ENCODE measurements at places on chromosomes 16 and 17.

GRCh38 chr16:76114681-76115080, 162.5 kb upstream of the CNTNAP4 start:
- no peaks in the 10 kb centered on the region for H3K36me3 ChIP-seq
- no peaks in the 10 kb centered on the region for H3K4me1 ChIP-seq
- H3K4me3 ChIP-seq: no peak overlapping the region
- no peak for DNase-seq
- H3K27ac ChIP-seq: no peak overlapping the region

DNA sequence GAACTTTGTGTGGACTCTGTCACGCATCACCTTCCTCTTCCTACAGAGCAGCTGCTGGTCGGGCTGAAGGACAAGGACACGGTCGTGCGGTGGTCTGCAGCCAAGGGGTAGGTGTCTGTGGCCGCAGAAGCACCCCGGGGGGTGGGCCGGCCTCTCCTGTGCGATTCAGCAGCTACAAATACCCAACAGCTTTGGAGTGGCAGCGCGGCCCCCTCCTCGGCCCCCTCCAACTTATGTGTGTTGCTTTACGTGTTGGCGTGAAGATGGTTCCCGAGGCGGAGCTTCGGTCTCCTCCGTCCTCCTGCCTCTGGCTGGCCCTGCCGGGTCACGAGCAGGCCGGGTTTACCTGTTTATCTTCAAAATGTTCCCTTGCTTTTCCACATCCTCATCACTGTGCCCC, 32.3 kb downstream of the ZNF750 start:
- no peaks in the 10 kb centered on the region for H3K27me3 ChIP-seq
- DNase-seq: no peak
- no peaks in the 10 kb centered on the region for H3K4me1 ChIP-seq
- no peak overlapping the region for H3K4me3 ChIP-seq
- H3K36me3 ChIP-seq: peaks cover 4% of the 10 kb centered on the region

DNA sequence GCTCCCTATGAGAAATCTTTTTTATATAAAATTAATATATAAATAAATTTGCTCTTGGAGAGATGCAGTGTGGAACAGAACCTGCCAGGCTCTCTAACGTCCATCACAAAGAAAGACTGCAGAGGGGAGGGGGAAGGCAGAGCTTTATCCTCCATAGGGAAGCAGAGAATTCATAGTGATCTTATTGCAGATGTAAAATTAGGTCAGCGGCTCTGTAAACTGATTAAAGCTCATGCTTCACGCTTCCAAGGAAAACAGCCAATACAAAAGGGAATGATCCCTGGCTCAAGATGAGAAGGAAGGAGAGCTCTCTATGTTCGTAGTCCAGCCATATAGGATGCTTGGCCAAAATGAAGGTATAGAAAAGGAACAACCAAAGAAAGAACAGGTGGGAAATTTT, 532.3 kb upstream of the PSMD7 start:
- H3K27me3 ChIP-seq: no peaks in the 10 kb centered on the region
- H3K27ac ChIP-seq: no peak overlapping the region
- no peaks in the 10 kb centered on the region for H3K36me3 ChIP-seq
- H3K4me1 ChIP-seq: no peaks in the 10 kb centered on the region

GRCh38 chr16:26344240-26344776, 652.5 kb downstream of the HS3ST4 start:
- H3K27me3 ChIP-seq: no peaks in the 10 kb centered on the region
- H3K4me3 ChIP-seq: no peak overlapping the region
- H3K4me1 ChIP-seq: no peaks in the 10 kb centered on the region
- H3K36me3 ChIP-seq: no peaks in the 10 kb centered on the region

- H3K27ac ChIP-seq: no peak overlapping the region
- no peak overlapping the region for H3K4me3 ChIP-seq
- H3K4me1 ChIP-seq: peaks cover 40% of the 10 kb centered on the region
- H3K27me3 ChIP-seq: no peaks in the 10 kb centered on the region
- DNase-seq: no peak
Measured at GRCh38 chr16:67054901-67055300, 26.0 kb downstream of the CBFB start.

DNA sequence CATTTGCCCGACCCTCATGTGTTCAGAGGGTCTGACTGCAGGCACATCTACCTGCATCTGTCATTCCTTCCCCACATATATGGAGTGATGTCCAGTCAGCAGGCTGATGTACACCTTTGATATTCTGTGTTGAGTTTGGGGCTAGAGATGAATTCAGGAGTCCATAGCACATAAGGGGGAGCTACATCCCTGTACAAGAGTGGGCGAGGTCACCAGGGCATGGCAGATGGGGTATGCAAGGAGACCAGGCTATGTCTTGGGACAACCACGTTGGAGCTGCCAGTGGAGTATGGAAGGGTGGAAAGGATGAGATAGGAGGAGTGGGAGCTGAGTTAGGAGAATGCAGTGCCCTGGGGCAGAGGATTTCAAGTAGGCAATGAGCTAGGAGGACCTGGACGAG, 15.0 kb downstream of the SMPD3 start:
- no peaks in the 10 kb centered on the region for H3K27me3 ChIP-seq
- no peak for DNase-seq
- H3K36me3 ChIP-seq: no peaks in the 10 kb centered on the region
- no peak overlapping the region for H3K4me3 ChIP-seq
